ENCODE measurements at places on chromosomes 12 and 14.

GRCh38 chr12:113207613-113208040 is 13.6 kb upstream of the TPCN1 start:
- no peak for DNase-seq

- DNase-seq, result no peak
Observed at GRCh38 chr12:98110536-98110935, 404.9 kb upstream of the TMPO start.

GRCh38 chr14:89504091-89504490 is 87.1 kb upstream of the FOXN3 start:
- DNase-seq, result no peak

DNA sequence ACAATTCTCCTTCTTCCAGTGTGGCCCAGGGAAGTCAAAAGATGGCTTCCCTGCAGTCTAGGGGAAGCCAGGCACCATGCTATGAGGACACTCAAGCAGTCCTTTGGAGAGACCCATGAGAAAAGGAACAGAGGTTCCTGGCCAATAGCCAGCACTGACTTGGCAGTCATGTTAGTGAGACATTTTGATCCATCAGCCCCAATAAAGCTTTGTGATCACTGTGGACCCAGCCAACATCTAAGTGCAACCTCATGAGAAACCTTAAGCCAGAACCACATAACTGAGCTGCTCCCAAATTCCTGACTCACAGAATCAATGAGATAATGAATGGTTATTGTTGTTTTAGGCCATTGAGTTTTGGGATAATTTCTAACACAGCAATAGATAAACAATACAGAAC is 51.0 kb upstream of the NAP1L1 start:
- no peak for DNase-seq

- DNase-seq, result no peak
Observed at GRCh38 chr14:90451443-90451842, 54.6 kb downstream of the CALM1 start.

GRCh38 chr12:84408936-84409335 is 503.7 kb downstream of the SLC6A15 start:
- DNase-seq, result no peak

- no peak for DNase-seq
Observed at GRCh38 chr12:108798551-108799221, 58.7 kb downstream of the SSH1 start.

DNA sequence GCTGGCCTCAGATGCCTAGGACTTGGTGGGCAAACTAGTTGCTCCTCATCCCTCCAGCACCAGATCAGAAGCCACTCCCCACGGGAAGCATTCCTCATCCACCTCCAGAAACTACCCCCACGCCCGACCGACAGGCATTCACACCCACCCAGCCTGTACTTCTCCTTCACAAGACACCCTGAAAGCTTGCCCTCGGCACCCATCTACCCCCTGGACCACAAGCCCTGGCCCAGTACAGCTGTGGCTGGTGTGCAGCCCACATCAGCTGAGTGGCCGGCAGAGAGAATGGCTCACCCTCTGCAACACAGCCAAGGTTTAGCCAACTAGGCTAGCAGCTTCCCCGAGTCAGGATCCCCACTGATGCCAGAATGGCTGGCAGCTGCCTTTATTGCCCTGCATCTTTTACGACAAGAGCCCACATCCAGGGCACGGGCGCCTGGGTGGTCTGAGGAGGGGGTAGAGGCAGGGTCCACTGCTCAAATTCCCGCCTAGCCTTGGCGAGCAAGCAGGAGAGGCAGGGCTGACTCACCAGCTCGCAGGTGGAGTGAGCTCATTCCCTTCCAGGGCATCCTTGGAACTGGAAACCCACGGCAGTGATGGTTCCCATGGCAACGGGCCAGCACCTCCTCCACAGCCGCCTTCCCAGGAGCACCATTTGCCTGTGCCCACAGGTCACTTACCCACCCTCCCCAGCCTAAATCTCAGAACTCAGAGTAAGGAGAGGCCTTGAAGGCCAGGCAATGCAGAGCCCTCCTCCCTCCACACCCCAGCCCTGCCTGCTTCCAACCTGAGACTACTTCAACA is 17.1 kb downstream of the ACTN1 start:
- no peak for DNase-seq

- no peak for DNase-seq
Observed at GRCh38 chr14:22179190-22179589, 409.8 kb downstream of the DAD1 start.

DNA sequence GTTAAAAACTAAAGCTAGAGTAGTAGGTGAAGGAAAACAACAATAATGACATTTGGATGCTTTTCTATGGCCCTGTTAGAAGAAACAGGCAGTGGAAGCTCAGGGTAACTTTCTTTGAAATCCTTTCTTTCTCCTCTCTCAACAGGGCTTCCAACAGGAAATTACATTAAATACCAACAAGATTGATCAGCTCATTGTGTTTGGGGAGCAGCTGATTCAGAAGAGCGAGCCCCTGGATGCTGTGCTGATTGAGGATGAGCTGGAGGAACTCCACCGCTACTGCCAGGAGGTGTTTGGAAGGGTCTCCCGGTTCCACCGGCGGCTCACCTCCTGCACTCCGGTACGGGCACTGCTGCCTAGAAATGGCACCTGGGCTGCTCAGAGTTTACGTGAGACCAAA is 81.5 kb downstream of the ESR2 start:
- no peak for DNase-seq

GRCh38 chr12:77615332-77615731 is 215.4 kb upstream of the NAV3 start:
- DNase-seq, result peak; percentile 15

GRCh38 chr14:96135285-96135684 is 69.4 kb upstream of the BDKRB2 start:
- no peak for DNase-seq

DNA sequence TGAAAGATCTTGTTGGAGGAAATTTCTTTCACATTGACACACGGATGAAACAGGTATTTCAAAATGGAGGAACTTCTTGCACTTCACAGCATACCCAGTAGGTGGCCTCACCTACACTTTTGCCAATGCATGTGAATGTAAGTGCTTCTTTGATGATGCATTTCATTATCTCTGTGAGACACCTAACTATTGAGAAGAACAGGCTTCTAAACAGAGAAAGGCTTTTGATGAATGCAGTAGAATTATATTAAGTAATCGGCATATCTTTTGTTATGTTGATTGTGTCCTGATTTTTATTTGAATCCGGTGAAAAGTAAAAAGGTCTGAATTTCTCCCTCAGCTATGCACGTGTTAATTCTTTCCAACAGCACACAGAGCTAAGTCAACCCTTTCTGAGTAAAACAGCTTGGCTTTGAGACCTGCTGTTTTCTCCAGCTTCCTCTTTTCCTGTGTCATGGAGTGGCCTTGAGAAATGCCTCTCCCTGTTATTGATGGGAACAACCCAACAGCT is 399.0 kb downstream of the NAV3 start:
- no peak for DNase-seq

DNA sequence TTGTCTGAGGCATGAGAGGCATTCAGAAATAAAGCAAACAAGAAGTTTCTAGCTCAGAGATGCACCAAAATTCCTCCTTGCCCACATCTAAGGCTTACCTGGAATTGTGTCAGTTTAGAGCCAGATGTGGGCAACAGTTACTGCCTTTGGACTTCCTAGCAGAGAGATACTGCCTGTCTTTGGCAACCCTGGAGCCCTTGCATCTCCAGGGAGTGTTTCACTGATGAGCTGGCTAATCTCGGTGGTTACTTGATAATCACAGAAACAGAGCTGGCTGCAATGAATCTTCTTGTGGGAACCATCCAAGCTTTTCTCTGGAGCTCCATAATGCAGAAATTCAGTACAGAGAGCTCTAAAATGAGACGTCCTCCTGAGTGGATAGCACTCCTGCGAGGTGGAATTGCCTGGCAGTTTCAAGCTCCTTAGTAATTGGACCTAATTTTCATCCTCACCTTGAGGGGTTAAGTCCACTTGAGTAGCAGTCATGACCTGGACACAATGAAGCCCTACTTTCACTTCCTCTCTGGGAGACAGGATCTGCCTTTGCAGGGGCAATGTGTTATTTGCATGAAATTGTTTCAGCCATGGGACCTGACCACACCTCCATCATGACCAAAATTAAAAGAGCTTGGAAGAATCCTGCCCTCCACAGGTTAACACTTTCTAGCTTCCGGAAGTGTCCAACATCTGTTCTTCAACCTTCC is 108.8 kb upstream of the ARHGAP5 start:
- no peak for DNase-seq

DNA sequence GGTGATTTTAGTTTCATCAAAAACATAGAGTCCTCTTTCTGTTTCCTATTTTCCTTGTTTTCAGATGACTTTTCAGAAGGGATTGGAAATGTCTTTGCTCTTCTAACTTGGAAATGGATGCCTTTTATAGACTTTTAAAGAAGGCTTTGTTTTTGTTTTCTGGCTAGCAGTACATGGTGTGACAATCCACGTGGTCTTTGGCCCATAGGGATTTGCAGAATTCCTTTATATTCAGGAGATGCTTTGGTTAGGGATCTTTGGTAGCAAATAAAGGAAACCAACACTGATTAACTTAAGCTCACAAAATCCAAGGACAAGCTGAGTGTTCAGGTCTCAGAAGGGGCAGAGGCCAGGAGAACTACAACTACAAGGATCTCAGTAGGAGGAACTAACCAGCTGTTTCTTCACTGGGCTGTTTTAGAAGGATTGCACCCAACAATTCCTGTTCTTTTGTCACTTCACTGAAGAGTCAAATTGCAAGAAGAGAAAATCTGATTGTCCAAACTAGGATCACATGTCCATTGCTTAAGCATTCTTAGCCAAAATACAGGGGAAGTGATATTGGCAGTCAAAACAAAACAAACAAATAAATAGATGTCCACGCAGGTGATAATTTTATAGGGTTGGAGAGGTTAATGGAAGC is 58.6 kb upstream of the MANSC4 start:
- DNase-seq, result no peak

GRCh38 chr14:77141214-77142004 is at the start of gene ZDHHC22:
ZDHHC22 (minus strand) TSS chr14:77141791; CDS start chr14:77139738, 2,053 bp downstream.
- no peak for DNase-seq

GRCh38 chr12:44476683-44477082 is 399.4 kb downstream of the NELL2 start:
- no peak for DNase-seq

- no peak for DNase-seq
Observed at GRCh38 chr14:69955855-69956845, 76.9 kb downstream of the SMOC1 start.

DNA sequence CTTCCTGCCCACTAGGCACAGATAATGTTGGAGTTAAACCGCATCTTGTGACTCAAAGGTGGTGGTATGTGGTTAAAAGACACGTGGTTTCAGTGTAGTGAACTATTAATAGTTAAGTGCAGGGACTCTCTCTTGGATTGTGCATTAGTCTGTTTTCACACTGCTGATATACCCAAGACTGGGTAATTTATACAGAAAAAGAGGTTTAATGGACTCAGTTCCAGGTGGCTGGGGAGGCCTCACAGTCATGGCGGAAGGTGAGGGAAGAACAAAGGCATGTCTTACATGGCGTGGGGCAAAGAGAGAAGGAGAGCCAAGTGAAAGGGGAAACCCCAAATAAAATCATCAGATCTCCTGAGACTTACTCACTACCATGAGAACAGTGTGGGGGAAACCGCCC is 362.3 kb downstream of the GLT1D1 start:
- no peak for DNase-seq

GRCh38 chr12:49556391-49557186 is 11.4 kb downstream of the MCRS1 start:
- no peak for DNase-seq

- no peak for DNase-seq
Observed at GRCh38 chr12:65152596-65152995, 16.8 kb upstream of the LEMD3 start.

DNA sequence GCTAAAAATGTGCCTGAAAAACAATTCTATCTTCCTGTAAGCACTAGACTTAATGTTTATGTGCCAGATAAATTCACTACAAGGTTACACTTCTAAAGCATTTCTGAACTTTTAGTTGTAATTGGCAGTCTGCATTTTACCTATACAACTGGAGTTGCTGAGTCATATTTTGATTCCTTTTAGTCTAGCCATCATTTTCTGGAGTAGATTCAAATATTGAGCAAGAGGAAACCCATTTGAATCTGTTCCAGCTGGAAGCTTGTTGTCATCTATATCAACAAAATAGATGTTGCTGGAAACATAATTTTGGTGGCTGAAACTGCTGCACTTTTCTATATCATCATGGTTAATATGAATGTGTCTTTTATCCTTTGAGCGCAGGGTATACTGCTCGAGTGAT is 122.2 kb upstream of the CCDC175 start:
- no peak for DNase-seq

DNA sequence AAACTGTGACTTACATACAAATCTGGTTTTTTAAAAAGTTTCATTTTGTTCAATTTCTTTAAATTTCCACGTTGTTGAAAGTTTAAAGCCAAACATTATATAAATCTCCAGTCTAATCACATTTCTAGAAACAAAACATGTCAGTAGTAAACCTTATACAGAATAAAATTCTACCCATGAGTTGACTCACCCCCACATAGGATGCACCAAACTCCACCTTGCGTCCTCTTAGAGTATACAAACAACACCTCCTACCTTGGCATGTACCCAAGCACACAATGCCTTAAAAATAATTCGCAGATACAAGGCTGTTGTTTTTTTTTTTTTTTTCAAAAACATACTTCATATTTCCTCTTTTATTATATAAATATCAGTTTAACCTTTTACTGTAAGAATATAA is 3.3 kb downstream of the FBXL14 start:
- no peak for DNase-seq

- DNase-seq, result no peak
Observed at GRCh38 chr14:24032727-24033418, 18.9 kb upstream of the CARMIL3 start.

DNA sequence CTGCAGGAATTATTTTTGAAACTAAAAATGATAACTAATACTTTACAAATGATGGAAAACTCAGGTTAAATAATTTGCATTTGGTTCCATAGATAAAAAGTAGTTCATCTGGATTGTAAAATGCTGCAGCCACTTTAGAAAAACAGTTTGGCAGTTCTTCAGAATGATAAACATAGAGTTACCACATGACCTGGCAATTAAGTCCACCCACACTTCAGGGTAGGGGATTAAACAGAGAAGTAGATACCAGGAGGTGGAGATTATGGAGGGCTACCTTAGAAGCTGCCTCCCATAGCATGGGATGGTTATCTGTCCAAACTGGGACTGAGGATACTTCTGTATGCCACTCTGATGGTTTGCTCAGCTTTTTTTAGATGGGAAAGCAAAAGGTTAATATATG is 22.2 kb downstream of the ARF6 start:
- no peak for DNase-seq

- no peak for DNase-seq
Observed at GRCh38 chr12:65529771-65530435, 251.4 kb downstream of the MSRB3 start.

All from HS-27A (cell line).